ENCODE measurements at places on chromosomes 5 and 9.
A peak's percentile ranks its signal among the peaks of the same experiment; 100 is the strongest.

DNA sequence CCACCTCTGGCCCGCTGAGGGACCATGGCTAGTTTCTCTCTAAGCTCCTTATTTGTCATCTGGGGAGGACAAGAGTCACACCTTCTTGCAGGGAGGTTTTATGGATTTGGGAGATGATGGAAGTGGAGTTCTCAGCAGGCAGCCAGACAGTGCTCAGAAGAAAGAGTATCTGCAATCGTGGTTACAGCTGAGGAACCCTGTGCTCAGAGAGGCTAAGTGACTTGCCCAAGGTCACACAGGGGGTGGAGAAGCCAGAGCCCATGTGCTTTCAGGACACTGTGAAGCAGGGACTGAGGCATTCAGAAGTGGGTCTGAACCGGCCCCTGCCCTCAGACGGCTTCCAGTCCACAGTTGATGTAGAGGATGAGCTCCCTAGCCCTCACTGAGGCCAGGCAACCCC, 10.8 kb downstream of the PRRX2 start:
- DNase-seq, result no peak

GRCh38 chr5:17269201-17269600, 51.8 kb downstream of the BASP1 start:
- no peak for DNase-seq

DNA sequence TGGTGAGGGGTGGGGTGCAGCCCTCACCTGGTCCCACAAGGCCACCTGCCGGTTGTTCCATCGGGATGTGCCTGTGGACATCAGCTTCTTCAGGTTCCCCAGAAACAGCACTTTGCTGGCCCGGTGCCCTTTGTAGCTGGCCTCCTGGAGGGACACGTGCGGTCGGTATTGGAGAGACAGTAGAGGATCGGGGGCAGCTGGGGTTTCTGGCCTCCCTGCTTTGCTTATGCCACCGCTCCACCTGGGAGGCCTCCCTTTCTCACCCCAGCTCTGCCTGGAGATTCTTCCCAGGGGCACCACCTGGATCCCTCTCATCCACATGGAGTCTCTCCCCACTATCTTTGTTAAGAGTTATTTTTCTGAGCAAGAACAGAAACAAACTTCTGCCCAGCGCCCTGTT, 13.1 kb upstream of the TRIM14 start:
- DNase-seq, result no peak

GRCh38 chr5:96976-97660, 5.2 kb downstream of the PLEKHG4B start:
- no peak for DNase-seq

DNA sequence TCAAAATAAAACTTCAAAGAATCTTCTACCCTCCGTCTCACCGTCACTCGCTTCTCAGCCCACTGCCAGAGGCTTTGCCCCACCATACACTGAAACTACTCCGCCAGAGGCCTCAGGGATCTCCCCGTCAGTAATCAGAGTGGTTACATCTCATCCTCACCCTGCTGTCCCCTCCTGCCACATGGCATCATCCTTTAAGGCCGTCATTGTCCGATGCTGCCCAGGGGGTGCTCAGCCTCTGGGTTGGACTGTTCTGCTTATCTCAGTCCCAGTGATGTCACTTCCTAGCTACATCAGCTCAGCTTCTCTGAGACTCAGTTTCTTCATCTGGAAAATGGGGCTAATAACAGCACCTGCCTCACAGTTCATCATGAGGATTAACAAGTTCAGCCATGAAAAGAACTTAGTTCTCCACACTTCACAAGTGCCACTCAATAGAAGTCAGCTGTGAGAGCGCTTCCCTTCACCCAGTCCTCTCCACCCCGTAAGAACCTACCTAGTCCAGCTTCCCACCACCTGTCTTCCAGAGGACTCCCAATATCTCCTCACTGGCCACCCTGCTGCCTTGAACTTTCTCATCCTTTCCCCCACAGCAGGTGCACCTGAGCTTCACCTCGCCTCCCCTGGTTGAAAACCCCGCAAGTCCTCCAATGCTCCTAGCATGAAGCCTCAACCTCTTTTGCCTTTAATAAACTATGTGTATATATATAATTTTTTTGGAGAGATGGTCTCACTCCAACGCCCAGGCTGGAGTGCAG, 2.8 kb upstream of the IL3 start:
- no peak for DNase-seq

DNA sequence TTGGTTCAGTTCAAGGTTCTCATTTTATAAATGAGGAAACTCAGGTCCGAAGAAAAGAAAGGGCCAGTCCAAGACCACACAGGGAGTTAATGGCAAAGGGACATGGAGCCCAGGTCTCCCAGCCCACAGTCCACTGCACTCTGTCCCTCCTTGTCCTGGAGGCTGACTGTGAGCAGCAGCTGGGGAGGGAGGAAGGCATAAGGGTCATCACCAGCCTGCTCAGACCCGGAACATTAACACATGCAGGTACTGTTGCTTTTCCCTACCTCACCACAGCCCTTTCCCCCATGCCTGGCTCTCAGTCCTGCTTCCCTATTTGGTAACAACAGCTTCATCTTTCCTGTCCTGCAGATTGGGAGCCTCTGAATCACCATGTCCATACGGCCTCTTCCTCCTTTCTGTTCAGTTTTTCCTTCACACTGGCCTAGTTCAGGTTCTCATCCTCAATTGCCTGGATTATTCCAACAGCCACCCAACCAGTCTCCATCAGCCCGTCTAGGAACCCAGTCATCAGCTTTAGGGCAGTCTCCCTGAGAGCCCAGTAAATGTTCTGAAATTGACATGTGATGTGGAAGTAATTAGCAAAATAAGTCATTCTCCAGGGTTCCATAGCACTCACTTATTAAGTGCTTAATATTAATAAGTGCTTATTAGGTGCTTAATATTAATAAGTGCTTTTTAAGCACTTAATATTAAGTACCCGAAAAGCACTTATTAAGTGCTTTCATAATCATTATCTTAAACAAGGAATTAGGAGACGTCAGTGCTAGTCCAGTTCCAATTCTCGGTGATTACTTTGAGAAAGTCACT, 4.3 kb downstream of the GPX3 start:
- peak; percentile 19 for DNase-seq

DNA sequence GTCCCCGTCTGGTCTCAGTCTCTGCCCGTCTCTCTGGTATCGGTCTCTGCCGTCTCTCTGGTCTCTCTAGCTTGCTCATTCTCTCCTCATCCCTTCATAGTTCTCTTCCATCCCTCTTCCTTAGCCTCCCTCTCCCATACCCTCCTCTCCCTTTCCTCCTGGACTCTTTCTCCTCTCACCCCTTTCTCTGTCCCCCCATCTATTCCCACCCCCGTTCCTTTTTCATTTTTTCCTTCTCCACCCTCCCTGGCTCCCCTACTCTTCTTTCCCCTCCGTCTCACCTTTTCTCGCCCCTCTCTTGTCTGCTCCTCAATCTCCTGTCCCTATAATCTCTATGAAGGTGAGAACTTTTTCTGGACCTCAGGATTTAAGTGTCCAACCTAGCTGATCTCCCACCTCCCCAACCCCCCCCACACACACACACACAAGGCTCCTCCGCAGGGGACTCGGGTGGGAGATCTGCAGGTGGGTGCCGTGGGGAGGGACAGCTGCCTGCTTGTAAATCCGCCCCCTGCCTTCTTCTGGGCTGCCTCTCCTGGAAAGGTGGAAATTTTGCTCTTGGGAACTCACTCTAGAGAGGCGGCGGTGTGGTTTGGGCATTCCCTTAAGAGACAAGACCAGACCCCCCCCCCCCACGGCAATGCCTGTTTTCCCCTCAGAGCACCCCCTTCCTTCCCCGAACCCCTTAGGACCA, 953 bp downstream of the UBE2QL1 start:
- DNase-seq, result no peak

GRCh38 chr5:123344816-123345426, 78.3 kb downstream of the CEP120 start:
- DNase-seq, result no peak

- no peak for DNase-seq
These were observed 54.0 kb upstream of the CTSL start for GRCh38 chr9:87671925-87672324.

DNA sequence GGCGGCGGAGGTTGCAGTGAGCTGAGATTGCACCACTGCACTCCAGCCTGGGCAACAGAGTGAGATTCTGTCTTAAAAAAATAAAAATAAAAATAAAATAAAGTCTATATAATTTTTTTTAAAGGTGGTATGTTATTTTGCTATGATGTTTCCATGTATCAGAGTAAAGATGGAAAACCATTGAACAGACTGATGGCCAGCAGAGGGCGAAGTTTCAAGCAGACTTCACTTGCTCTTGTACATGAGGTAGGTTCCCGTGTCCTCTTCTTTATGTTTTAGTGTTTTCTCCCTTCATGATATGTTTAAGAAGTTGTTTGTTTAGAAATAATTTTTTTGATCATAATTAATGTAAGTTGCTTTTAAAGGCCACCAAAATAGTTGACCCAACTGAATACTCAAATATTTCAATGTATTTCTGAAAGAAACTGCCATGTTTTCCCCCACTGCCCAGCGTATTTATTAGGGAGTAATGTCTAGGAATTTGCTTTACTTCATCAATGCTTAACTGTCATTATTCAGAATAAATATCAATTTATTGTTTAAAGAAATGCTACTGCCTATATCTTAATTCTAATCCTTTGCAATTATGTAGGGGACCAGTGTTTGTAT, 146.4 kb downstream of the HACD4 start:
- DNase-seq, result peak; percentile 45

DNA sequence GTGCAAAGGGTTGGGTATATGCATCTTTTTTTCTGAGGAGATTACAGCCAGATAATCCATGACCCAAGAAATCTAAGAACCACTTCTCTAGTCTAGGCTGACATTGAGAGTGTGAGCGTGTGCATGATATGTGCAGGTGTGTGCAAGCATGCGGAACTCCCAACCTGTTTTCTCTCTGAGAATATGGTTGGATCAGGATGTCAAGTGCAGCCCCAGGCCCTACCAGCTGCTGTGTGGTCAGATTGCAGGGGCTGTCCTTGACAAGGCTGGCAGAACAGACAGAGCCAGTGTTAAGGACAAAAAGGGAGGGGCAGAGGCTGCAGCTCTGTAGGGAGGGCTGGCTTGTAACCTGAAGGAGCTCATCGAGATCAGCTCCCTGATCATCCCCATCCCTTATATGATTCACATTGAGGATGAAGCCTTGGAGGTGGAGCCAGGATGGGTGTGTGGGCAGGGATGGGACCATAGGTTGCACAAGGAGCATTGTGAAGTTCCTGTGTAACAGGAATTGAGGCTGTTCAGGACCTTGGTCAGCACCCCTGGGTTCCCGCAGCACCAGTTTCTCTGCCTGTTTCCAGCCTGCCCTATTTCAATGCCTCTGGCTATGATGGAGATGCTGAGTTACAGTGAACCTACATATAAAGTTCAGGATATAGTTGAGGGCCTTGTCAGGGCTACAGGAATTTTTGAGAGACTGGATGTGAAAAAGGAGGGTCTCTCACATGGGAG, 52.6 kb upstream of the ARAP3 start:
- DNase-seq, result no peak

- no peak for DNase-seq
These were observed 51.3 kb upstream of the PTPN3 start for GRCh38 chr9:109549386-109549785.

GRCh38 chr5:1844708-1845436, 37.9 kb downstream of the IRX4 start:
- DNase-seq, result no peak

All from upper lobe of left lung (tissue), 6 donors.